DMS153 (cell line): ENCODE measurements at places on chromosomes 1 and 21.

GRCh38 chr21:28714777-28715464 lies 277.8 kb downstream of the LTN1 start:
- DNase-seq: no peak

- peak; percentile 5 for DNase-seq
Observed at GRCh38 chr1:113140588-113141446, 67.8 kb downstream of the LRIG2 start.

DNA sequence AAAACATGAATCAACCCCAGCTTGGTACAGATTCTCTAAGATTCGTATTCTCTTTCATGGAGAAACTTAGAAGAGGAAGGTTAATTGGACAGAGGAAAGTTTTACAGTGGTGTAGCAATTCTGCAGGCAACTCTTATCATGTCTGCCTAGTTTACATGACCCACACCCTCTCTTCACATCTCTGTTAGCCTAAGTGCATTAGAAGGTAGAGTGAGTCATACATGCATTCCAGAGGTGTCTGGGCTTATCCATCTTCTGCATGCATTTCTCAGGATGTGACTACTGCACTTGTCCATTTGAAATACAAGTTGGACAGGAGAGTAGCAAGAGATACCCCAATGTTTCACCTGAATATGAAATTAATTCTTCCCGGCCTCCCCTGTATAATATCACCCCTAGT lies 578.4 kb upstream of the NCAM2 start:
- no peak for DNase-seq

GRCh38 chr1:232329103-232329813 lies 300.7 kb downstream of the SIPA1L2 start:
- no peak for DNase-seq

GRCh38 chr1:79899914-79900313 lies 893.4 kb upstream of the ADGRL4 start:
- no peak for DNase-seq

DNA sequence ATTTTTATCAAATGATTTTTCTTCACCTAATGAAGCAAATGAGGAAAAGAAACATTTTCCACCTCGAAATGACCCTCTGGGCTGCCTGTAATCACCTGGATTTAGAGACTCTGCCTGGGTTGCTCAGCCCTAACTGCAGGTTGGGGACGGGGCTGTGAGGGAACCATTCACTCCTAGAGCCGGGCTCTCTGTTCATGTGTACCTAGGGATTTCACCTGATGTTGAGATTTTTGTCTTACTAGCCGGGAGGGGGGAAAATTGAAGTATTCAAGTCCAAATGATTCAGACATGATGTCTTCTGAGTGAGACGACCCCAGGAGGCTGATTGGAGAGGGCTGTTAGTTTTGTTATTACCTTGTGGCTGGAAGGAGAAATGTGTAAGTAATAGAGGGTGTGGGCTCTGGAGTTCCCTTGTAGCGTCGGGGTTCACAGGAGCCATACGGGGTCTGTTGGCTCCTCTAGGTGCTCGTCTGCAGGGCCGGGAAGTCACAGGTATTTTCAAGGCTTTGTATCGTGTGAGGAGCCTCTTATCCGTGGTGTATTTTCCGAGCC lies 42.3 kb upstream of the PWP2 start:
- DNase-seq: no peak

DNA sequence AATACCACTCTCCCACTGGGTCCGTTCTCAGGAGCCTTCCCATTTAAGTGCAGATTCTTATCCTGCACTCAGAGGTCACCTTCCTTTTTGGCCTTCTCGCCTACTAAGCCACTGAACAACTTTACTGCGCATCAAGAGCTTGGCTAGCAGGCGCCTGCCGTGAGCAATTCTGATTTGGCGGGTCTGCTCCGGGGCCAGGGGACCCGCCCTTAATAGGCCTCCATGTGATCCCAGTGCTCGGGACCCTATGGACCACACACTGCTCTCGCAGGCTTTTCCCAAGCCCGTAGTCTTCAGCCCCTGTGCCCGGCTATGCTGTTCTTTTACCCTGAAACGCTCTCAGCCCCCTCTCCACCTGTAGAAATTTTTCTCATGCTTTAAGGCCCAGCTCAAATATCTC lies 45.1 kb downstream of the BCL9 start:
- no peak for DNase-seq

- no peak for DNase-seq
Observed at GRCh38 chr1:171780583-171781175, 781 bp upstream of the METTL13 start.

DNA sequence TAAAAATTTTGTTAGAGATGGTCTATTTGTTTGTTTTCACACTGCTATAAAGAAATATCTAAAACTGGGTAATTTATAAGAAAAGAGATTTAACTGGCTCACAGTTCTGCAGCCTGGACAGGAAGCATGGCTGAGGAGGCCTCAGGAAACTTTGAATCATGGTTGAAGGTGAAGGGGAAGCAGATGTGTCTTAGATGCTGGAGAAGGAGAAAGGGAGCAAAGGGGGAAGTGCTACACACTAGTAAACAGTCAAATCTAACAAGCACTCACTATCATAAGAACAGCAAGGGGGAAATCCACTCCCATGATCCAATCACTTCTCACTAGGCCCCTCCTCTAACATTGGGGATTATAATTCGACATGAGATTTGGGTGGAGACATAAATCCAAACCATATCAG lies 76.8 kb upstream of the COL24A1 start:
- DNase-seq: no peak

DNA sequence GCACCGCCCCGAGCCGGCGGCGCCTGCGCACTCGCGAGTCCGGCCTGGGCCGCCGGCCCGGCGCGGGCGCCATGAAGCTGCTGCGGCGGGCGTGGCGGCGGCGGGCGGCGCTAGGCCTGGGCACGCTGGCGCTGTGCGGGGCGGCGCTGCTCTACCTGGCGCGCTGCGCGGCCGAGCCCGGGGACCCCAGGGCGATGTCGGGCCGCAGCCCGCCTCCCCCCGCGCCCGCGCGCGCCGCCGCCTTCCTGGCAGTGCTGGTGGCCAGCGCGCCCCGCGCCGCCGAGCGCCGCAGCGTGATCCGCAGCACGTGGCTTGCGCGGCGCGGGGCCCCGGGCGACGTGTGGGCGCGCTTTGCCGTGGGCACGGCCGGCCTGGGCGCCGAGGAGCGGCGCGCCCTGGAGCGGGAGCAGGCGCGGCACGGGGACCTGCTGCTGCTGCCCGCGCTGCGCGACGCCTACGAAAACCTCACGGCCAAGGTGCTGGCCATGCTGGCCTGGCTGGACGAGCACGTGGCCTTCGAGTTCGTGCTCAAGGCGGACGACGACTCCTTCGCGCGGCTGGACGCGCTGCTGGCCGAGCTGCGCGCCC lies at the start of gene B3GALT6:
TSS of gene B3GALT6 (plus strand) at position 30 of the 588 bp plus-strand sequence. CDS start at position 72, 42 bp downstream.
- DNase-seq: no peak

DNA sequence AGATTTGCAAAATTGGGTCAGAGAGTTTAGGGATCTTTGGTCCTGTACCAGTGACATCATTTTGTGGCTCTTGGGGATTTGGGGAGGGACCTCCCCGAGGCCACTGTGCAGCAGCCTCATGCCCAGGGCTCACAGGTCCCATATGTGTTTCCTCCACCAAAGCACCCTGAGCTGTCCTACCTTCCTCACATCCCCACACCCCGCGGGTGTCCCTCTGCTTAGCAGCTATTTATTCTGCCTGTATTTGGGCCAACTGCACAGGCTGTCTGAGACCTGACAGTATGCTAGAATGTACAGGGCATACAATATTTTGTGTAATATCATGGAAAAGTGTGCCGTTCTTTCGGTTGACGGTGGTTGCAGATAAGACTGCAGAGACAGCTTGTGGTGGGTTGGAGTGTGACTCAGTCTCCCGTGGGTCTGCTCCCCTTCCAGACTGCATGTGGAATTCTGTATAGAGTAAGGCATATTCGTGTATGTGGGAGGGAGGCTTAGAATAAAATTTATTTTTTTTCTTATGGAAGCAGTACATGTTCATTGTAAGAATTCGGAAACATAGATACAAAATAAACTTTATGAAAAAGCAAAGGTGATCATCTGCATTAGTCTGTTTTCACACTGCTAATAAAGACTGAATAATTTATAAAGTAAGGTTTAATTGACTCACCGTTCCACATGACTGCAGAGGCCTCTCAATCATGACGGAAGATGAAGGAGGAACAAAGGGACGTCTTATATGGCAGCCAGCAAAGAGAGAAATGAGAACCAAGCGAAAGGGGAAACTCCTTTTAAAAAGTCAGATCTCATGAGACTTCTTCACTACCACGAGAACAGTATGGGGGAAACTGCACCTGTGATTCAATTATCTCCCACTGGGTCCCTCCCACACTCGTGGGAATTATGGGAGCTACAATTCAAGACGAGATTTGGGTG lies 84.4 kb downstream of the ADARB1 start:
- DNase-seq: no peak

DNA sequence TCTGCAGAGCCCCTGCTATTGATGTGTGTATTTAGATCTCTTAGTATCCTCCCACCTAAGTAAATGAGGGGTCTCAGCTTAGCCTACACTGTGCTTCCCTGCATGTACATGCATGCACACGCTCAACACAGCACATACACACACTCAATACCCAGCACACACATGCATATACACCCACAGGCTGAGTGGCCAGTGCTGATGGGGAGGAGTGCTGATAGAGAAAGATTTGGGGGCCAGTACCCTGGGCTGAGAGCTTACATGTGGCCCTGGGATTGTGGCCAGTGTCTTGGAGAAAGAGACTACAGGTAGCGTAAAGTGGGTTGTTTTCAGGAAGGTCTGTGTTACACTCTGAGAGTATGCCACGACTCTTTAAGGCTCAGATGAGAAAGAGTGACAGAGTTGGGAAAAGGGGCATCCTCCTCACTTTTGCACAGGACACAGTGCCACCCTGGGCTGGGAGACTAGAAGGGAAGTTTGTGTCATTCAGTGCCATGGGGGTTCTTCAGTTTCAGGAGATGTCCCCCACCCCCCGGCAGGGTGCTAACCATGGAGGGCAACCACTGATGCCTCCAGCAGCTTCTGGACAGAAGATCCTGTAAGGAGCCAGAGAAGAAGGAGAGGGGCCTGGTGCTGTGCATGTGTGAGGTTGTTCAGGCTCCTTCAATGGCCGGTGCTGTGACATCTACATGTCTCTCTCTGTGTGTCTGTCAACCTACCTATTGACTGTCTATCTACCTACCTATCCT lies 166.8 kb downstream of the RHOU start:
- no peak for DNase-seq

- peak; percentile 68 for DNase-seq
Observed at GRCh38 chr1:178310685-178311105, 186.1 kb downstream of the CLEC20A start.

DNA sequence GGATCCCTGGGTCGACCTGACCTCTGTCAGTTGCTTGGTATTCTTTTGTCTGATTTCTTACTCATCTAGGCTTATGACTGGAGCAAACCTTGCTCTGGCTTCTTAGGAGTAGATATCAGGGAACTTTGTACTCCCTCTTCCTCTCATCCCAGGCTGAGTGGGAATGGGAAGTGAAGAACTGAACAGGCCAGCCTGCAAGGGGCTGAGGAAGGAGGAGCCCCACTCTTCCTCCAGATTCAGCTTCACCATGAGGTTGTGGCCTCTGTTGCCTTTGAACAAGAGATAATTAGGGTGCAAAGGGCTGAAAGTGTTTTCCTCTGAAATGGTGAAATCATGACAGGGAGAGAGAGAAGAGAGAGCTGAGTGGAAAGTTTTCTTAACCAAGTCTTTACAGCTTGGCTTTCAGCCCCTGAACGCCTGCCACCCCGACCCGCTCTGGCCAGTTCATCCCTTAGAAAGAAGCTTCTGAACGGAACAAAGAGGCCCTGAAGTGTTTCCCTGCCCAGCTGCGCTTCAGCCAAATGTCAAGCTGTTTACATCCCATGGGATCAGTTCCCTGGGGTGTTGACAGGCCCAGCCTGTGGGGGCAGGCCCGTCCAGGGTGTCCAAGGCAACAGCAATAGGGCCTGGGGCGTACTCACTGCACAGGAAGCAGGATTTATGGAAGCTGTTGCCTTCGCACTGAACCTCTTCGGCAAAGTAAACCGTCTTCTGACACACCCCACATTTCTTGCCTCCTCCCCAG lies 11.2 kb downstream of the CSRP1 start:
- DNase-seq: peak; percentile 98

DNA sequence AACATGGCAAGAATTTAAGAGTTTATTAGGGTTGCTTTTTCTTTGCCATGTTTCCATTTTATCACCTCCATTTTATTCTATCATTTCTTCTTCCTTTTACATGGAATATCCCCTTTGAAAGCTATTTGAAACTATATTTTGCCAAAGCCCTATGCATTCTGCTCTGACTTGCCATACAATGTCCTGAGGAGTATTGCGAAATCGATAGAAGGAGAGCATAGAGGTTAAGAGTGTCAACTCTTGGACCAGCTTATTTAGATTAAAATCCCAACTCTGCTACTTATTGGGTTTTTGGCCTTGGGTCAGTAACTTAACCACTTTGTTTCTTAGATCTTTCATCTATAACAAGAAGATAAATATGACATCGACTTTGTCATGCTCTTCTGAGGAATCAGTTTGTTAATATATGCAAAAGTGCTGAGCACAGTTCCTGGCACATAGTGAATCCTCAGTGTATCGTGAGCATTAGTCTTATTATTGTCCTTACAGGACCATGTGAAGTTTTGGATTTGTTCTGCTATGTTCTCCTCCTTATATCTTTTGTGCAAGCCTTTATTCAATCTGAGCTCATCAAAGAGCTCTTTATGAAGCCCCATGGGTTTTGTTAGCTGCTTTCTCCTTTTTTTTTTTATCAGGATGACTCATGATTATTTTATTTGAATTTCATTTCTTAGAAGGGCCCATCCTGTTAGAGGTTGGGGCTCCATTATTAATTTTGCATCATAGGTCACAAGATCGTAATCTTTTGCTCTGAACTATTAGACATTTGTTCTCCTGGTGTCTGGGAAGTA lies 17.6 kb downstream of the ACKR1 start:
- DNase-seq: no peak

GRCh38 chr1:13828454-13829151 lies 128.6 kb downstream of the PRDM2 start:
- DNase-seq: peak; percentile 71

- DNase-seq: no peak
Observed at GRCh38 chr1:208172423-208173145, 71.6 kb downstream of the PLXNA2 start.
